Chondrocyte (in vitro differentiated cells): ENCODE measurements at places on chromosomes 2 and 18. TPM values are rescaled to one million over a fixed set of nuclear protein-coding genes. Genes with fewer than 3 reads are reported as not detected.

DNA sequence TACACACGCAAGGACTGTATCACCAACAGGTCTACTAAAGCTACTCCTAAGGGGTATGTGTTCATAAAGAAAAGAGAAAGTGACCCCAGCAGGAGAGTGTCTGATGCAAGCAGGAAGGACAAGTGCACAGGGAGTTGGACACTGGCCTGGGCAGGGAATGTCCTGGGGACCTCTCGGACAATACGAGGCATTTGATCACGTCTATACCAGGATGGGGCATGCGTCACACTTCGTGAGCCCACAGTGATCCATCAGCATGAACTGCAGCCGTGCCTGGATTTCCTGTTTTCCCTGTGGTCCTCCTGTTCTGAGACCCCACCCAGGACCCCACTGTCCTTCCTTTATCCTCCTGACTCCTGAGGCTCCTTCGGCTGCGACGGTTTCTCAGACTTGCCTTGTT lies 113.9 kb downstream of the HDAC4 start:
- no peak overlapping the region for H3K4me3 ChIP-seq
- no peaks in the 10 kb centered on the region for H3K36me3 ChIP-seq
- H3K27ac ChIP-seq: no peak overlapping the region
- DNase-seq: peak; percentile 53
- peaks cover 53% of the 10 kb centered on the region for H3K4me1 ChIP-seq

DNA sequence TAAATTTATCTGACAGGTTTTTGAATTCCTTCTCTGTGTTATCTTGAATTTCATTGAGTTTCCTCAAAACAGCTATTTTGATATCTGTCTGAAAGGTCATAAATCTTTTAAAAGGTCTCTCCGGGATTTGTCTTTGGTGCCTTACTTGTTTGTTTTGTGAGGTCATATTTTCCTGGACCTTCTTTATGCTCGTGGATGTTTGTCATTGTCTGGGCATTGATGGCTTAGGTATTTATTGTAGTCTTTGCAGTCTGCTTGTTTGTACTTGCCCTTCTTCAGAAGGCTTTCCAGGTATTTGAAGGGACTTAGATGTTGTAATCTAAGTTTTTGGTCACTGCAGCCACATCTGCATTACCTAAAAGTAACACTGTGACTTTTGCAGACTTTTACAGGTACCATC lies 355.2 kb downstream of the PARD3B start:
- no peaks in the 10 kb centered on the region for H3K27me3 ChIP-seq
- no peak overlapping the region for H3K27ac ChIP-seq
- no peak overlapping the region for H3K4me3 ChIP-seq
- H3K4me1 ChIP-seq: peaks cover 4% of the 10 kb centered on the region
- H3K36me3 ChIP-seq: peaks cover 13% of the 10 kb centered on the region

ALKAL2 gene
- total RNA-seq: 150 to 164 TPM (median 154 TPM) in 3 replicates

- no peak for DNase-seq
- no peaks in the 10 kb centered on the region for H3K4me1 ChIP-seq
- no peak overlapping the region for H3K4me3 ChIP-seq
- no peaks in the 10 kb centered on the region for H3K36me3 ChIP-seq
Measured at GRCh38 chr2:65834771-65835475, 402.5 kb upstream of the SPRED2 start.

- no peaks in the 10 kb centered on the region for H3K4me1 ChIP-seq
- DNase-seq: no peak
- no peaks in the 10 kb centered on the region for H3K27me3 ChIP-seq
- no peak overlapping the region for H3K27ac ChIP-seq
- no peaks in the 10 kb centered on the region for H3K36me3 ChIP-seq
- no peak overlapping the region for H3K4me3 ChIP-seq
Measured at GRCh38 chr18:76722224-76723061, 99.9 kb upstream of the ZNF236 start.

DNA sequence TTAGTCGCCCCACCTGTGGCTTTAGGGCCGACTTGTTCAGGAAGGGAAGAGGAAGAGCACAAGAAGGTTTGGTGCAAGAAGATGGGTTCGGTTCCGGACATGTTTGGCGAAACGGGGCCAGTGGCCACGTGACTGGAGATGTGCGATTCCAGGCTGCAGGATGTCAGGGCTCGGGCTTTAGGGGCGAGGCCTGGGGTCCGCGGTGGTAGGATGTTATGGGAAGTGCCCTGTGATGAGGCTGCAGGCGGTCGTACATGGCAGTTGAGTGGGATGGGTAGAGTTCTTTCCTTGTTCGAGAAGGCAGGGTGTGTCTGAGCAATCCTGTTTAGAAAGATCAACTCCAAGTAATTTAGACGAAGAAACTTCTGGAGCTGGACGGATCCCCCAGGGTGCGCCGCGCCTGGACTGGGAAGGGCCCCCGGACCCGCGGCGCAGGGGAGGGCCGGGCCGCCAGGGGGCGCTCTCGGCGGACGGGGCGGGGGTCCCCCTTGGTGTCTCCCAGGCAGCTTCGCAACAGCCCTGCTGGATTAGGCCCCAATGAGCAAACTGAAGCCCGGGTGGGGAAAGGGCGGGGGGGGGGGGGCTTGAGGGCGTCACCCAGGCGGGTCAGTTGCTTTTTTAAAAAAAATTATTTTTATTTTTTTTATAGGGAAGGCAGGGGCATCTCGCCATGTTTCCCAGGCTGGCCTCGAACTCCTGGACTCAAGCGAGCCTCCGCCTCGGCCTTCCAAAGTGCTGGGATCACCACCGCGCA lies 17.2 kb upstream of the SDC1 start:
- H3K4me1 ChIP-seq: no peaks in the 10 kb centered on the region
- no peak for DNase-seq
- H3K4me3 ChIP-seq: no peak overlapping the region
- peaks cover 2% of the 10 kb centered on the region for H3K36me3 ChIP-seq

LHCGR gene
- total RNA-seq: not detected in 3 replicates

MAB21L4 gene
- total RNA-seq: not detected in 3 replicates

GRCh38 chr18:62102221-62102620 lies 84.6 kb downstream of the PIGN start:
- H3K4me3 ChIP-seq: no peak overlapping the region
- H3K36me3 ChIP-seq: peaks cover 14% of the 10 kb centered on the region
- no peak for DNase-seq
- H3K4me1 ChIP-seq: peaks cover 56% of the 10 kb centered on the region

PROM2 gene
- total RNA-seq: 1.5 to 1.7 TPM (median 1.7 TPM) in 3 replicates

SULT1C4 gene
- total RNA-seq: 0.60 to 1.4 TPM (median 1.2 TPM) in 3 replicates

- H3K4me1 ChIP-seq: peaks cover 13% of the 10 kb centered on the region
- H3K27ac ChIP-seq: no peak overlapping the region
- no peak for DNase-seq
- no peak overlapping the region for H3K4me3 ChIP-seq
- H3K36me3 ChIP-seq: peaks cover 11% of the 10 kb centered on the region
Measured at GRCh38 chr18:79275461-79275860, 120.3 kb upstream of the NFATC1 start.

FOXI3 gene
- total RNA-seq: not detected in 3 replicates

HOXD13 gene
- total RNA-seq: not detected in 3 replicates

- peak overlapping the region; percentile 84 for H3K27ac ChIP-seq
- no peak overlapping the region for H3K4me3 ChIP-seq
- H3K4me1 ChIP-seq: peaks cover 11% of the 10 kb centered on the region
- H3K36me3 ChIP-seq: no peaks in the 10 kb centered on the region
Measured at GRCh38 chr2:7825591-7826312, 856.1 kb upstream of the ID2 start.

GRCh38 chr2:126515471-126515870 lies 140.5 kb upstream of the GYPC start:
- peaks cover 7% of the 10 kb centered on the region for H3K27me3 ChIP-seq
- no peak for DNase-seq
- H3K4me1 ChIP-seq: peaks cover 7% of the 10 kb centered on the region
- no peaks in the 10 kb centered on the region for H3K36me3 ChIP-seq
- no peak overlapping the region for H3K4me3 ChIP-seq

CAPN14 gene
- total RNA-seq: 0.10 to 0.39 TPM (median 0.15 TPM) in 3 replicates

SERPINB12 gene
- not detected in 3 replicates for total RNA-seq
